Lung (tissue), 17 donors: ENCODE measurements at places on chromosomes 6 and 20. TPM values are rescaled to one million over a fixed set of nuclear protein-coding genes. Genes with fewer than 3 reads are reported as not detected.

Gene EYA4
- 0.87 TPM for polyA plus RNA-seq

Gene ADGRF5
- polyA plus RNA-seq = 71.3 TPM

Gene MOG
- not detected for polyA plus RNA-seq

Gene LHFPL5
- polyA plus RNA-seq = not detected
